T-helper 9 cell (primary cell): ENCODE measurements at places on chromosomes 11 and 22.

DNA sequence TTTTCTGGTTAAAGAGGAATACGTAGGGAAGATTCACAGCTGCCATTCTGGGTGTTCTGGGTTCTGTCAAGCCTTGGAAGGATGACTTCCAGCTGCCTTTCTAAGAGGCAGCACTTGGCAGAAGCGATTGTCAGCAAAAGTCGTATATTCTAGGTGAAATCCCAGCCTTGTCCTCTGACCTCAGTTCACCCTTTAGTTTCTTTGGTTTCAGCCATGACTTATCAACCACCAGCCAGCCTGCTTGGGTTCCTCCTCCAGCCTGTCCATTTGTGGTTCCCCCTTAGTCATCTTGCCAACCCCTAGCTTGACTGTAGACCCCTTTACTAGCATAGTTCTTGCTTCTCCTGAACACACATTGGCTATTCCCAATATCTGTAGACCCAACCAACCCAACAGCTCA, 102.3 kb upstream of the CD44 start:
- no peak for DNase-seq

GRCh38 chr11:9568854-9569587, 4.4 kb upstream of the WEE1 start:
- DNase-seq, result no peak

DNA sequence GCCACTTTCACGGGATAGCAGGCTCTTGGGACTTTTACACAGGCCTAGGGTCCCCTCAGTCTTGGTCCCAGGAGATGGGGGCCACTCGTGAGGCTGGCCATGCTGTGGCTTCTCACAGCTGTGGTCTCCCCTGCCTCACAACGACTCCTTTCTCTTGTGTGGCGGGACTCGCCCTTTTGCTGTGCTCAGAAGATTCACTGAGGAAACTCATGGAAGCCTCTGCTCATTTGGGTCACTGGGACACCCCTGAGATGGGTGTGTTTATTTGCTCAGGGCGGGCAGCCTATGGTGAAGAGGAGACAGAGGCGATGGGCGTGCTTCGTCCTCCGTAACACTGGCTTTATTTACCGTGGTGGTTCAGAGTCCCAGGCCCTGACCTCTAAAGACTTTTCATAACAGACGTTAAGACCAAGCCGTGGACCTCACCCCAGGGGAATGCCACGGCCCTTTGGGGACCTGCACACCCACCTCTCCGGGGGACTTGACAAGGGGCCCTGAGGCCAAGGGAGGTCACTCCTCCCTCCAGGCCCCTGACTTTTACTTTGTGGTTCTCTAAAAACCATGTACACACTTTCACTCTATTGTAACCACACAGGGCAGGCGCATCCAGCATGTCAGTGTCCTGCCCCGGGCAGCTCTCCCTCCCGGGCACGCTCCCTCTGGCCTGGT, 15.5 kb downstream of the TEF start:
- DNase-seq, result no peak

DNA sequence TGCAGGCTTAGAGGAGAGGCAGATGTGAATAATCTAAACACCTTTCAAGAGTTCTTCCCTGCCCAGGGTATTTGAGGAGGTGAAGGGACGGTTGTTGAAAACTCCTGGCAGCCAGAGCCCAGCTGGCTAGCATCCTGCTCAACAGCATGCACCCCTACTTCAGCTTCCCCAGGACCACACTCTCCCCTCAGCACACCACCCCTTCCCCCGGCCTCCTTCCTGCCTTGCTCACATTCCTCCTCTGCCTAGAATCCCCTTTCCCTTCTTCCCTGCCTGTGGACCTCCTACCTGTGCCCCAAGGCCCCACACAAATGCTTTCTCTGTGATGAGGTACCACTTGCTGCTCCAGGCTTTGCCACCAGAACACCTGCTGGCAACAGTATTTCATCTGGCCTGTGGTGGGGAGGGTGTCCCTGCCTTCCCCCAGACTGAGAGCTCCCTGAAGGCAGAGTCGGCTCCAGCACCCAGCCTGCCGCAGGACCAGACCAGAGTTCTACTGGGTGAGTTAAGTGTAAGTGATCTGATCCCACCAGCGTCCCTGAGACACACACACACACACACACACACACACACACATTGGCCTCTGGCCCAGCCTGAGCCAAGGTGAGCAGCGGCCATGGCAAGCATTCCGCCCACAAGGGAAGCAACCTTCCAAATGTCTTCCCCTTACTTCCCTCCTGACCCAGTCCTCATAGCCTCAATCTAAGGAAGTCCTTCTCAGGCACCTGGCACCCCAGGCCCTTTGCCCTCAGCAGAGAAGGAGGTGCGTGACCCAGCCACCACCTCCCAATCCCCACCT, 79.5 kb downstream of the PDE2A start:
- no peak for DNase-seq

DNA sequence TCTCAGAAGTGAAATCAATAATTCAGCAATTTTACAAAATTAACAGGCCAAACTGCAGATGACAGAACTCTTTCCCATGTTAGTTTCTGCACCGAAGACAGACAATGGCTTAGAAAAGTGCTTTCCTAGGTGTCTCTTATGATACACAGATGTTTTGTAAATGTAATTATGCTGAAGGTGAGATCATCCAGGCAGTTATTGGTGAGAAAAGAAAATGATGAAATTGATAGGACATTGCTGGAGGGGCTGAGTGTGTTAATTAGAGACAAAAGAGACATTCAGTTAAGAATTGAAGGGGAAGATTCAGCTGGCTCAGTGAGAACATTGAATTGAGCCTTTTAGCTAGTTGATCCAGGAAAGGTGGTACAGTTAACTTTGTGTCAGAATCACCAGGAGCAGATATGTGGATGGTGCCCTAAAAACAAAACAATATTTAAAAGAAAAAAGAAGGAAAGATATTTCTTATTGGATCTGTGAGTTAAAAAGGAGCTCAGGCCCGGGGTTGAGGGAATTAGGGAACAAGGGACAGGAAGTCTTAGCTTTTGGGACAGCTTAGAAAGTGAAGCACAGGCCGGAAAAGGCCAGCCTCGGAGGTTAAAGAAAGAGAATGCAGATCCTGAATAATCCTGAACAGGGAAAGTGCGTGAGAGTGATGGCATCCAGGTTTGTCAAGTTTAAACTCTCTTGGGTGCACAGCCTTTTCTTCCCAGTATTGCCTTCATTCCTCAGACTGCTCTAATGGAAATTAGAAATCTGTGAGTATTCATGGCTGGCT, 16.9 kb downstream of the ARHGAP42 start:
- no peak for DNase-seq

- DNase-seq, result no peak
Observed at GRCh38 chr11:2390725-2391151, 9.8 kb upstream of the TSSC4 start.

DNA sequence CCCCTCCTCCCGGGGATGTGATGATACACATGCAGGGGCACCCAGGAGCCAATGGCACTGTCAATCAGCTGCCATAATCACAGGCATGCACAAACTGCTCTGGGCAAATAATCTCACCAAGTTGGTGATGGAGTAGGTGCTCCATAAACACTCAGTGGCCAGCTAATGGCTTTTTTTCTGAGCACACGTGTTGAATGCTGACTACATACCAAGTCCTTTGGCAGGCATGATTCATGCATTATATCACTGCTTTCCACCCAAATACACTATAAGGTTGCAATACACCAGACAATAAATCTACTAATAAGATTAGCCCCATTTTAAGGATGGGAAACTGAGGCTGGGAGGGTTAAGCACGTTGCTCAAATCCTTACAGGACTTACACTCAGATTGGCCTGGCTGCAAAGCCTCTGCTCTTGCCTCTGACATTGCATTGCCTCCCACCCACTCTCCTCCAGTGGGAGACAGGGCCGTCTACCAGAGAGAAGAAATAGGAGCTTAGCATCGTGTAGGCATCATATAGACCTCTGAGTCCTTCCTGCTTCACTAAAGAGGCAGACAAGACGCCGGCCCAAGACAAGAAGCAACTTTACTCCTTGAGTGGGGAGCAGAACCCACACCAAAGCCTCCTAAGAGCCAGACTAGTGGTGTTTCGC, 32.7 kb upstream of the ACCSL start:
- DNase-seq, result no peak

DNA sequence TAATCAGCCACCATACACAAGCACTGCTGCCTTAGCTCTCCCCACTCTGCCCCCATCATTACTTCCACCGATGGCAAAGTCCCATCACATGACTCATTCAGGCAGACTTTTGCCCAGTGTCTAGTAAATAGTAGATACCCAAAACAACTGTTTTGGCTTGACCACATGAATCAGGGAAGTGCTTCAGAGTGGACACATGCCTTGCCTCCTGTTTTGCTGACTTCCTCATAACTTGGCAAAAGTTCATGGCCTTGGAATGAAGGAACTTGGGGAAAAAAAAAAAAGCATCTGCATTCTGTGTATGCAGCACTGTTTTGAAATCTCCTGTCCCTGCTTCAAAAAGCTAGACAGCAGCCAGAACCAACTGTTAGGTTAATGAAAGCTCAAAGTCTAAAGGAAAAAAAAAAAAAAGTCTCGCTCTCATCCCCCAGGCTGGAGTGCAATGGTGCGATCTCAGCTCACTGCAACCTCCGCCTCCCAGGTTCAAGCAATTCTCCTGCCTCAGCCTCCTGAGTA, 335.3 kb downstream of the FAM181B start:
- no peak for DNase-seq

GRCh38 chr11:92709329-92709728, 260.1 kb upstream of the MTNR1B start:
- no peak for DNase-seq

DNA sequence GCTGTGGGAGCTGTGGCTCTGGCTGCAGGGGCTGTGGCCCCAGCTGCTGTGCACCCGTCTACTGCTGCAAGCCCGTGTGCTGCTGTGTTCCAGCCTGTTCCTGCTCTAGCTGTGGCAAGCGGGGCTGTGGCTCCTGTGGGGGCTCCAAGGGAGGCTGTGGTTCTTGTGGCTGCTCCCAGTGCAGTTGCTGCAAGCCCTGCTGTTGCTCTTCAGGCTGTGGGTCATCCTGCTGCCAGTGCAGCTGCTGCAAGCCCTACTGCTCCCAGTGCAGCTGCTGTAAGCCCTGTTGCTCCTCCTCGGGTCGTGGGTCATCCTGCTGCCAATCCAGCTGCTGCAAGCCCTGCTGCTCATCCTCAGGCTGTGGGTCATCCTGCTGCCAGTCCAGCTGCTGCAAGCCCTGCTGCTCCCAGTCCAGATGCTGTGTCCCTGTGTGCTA, 514 bp downstream of the KRTAP5-9 start:
- DNase-seq, result no peak

- no peak for DNase-seq
Observed at GRCh38 chr11:3164138-3164551, 965 bp downstream of the OSBPL5 start.

GRCh38 chr11:116466191-116466590, 306.6 kb downstream of the BUD13 start:
- no peak for DNase-seq

DNA sequence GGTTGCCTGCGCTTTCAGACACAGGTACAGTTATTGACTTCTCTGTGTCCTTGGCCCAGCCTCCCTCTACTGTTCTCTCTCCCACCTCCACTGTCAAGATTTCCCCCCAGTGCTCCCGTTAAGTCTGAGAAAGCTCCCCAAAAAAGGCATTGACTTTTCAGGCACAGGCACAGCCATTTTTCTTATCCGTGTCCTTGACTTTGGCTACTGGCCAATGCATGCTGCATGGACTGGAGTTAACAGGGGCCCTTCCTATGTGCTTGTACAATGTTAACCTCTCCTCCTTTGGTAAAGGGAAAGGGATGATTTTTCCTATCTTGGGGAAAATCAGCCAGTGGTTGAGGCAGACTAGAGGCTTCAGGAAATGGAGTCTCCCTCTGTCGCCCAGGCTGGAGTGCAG, 4.3 kb downstream of the APOL5 start:
- DNase-seq, result no peak
